Cardiac fibroblast (primary cell): ENCODE measurements at places on chromosomes 16 and 17.

DNA sequence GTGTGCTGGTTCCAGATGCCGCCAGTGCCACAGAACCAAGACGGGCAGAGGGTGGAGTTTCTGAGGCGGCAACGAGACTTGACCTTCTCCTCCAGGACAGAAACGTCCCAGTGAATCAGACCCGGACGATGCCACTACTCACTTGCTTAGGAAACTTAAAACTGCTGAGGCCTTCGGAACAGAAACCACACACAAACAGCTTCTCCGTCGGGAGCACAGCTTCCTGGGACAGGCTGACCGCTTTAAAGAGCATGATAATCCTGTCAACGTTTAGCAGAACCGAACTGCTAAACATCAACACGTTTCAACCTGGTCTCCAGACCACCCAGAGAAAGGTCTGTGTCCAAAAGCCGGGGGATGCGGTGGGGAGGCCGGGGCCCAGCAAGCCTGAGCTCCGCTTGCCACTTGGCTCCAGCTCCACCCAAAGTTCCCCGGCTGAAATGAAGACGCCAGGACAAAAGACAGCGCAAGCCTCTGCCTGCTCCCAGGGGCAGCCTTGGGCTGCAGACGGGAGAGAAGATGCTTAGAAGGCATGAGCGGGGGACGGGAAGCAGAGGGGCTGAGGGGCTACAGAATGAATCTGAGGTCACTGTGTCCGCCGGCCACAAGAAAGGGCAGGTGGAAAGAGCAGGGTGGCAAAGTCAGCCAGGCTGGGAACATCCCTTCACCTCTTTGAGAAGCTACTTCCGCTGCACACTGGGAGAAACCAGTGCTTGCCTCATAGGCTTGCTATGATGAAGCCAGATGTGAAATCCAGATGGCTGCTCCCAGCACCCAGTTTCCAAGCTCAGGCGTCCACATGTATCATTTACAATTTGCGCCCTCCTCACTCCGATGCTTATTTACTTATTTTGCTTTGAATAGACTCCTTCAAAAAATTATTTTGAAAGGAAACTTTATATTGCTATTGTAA, 69.0 kb downstream of the MRM3 start:
- DNase-seq, result peak; percentile 37

GRCh38 chr17:59257101-59257500, 36.8 kb downstream of the GDPD1 start:
- no peak for DNase-seq

GRCh38 chr16:253833-254232, 19.2 kb downstream of the FAM234A start:
- no peak for DNase-seq

GRCh38 chr16:28082624-28083023, 19.1 kb upstream of the GSG1L start:
- no peak for DNase-seq

DNA sequence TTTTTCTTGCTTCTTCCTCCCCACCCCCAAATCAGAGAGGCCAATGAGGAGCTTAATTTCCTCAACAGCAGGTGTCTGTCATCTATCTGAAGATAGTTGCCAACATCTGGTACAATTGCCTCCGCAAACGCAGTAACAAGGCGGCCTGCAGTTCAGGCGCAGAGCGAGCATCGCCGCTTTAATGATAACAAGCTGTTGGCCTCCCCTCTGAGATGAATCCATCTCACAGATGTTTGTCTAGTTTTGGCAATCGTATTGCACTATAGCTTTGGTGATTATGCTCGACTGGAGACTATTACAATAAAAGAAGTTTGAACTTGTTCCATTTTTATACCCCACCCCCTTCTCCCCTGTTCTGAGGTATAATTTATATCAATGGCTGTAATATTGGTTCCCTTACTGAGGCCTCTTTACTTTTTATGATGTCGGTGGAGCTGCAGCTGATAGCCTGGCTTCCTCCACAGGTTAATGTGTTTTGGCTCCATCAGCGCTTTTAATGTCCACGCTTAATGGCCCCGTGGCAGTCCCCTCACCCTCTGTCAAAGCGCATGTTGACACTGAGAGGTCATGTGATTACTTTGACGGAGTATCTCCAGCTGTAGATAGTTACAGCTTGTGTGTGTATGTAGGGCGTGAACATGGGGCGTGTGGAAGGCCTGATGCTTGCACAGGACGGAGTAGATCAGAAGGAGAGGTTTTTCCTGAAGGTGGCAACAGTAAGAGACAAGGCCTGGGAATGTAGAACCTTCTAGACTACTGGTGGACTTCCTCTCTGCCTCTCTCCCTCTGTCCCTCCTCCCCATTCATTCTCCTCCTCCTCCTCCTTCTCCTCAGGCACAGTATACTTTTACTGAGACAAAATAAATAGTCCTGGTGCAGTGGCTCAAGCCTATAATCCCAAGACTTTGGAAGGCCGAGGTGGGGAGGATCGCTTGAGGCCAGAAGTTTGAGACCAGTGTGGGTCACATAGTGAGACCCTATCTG, 164.7 kb downstream of the MSI2 start:
- DNase-seq, result no peak

GRCh38 chr16:85350973-85351372, 238.7 kb upstream of the CIBAR2 start:
- DNase-seq, result peak; percentile 85

DNA sequence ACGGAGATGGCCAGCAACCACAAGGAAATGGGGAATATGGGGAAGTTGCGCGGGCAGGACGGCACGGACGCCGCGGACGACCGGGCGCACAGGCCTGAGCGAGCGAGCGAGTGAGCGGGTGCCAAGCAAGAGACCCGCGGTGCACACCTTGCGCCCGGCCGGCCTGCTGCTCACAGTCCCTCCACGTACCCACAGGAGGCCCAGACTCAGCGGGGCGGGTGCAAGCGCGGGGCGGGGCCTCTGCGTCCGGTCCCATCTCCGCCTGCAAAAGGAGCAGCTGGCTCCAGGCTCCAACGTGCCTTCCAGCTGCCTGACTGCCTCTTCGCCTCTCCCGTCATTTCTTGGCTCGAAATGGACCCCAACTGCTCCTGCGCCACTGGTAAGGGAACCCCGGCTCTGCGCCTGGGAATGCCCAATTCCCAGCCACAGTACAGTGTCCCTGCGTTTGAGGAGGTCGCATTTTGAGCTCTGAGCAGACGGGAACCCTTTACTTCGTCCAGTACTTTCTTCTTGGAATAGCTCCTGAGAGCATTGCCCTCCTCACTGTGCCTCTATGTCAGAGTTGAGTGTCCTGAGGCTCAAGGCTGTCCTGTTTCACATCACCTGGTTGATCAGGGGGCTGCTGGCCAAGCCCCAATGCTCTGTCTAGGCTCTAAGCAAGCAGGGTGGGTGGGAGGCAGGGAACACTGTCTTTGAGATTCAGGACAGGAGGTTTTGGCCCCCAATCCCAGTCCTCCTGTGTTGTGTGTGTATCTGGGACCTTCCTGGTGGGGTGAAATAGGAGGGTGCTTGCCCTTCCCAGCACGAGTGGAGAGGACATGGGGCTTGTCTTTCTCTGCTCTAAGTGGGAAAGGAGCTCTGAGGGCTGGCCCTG, 8.1 kb upstream of the MT1E start:
- peak; percentile 78 for DNase-seq

DNA sequence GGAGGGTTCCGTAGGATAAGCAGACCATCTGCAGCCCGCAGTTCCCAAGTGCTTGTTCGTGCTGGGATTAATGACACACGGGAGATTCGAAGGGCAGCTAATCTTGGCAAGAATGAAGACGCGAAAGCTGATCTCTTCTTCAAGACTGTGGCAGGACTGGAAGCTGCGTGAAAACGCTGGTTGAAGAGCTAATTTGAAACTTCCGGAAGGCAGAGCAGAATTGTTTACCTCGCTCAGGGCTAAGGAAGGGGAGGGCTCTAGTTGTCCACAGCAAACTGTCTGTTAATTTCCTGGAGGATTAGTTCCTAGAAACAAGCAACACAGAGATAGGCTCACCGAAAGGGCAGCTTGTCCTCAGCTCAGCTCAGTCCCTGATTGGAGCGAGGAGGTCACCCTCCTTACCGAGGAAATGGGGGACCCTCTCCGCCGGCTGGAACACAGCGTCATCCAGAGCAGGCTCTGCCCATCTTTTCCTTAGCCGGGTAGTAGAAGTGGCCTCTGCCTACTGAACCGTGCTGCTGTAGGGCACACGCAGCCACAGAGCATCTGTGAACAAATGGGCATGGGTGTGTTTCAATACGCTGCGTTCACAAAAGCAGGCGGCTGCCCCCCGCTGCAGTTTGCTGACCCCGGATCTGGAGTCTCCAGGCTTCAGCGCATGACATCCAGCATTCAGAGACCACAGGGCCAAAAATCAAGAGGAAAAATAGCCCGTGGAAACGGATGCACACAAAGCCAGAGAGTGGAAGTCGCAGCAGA, 16.7 kb upstream of the BAIAP2 start:
- DNase-seq, result peak; percentile 36

- no peak for DNase-seq
These were observed 607 bp upstream of the PRPSAP1 start for GRCh38 chr17:76354317-76354729.

- no peak for DNase-seq
These were observed 36.9 kb upstream of the WSB1 start for GRCh38 chr17:27257031-27257357.
